Progenitor cell of endocrine pancreas (in vitro differentiated cells): ENCODE measurements at places on chromosomes 7 and 10.
A peak's percentile ranks its signal among the peaks of the same experiment; 100 is the strongest.

GRCh38 chr7:151083071-151083823, at the start of gene TMUB1:
Gene TMUB1, minus strand, starts transcription at chr7:151083493. Its CDS starts 930 bp downstream, at chr7:151082563.
- peak; percentile 67 for DNase-seq

GRCh38 chr10:102645741-102646609, 1.7 kb downstream of the TRIM8 start:
- peak; percentile 25 for DNase-seq

DNA sequence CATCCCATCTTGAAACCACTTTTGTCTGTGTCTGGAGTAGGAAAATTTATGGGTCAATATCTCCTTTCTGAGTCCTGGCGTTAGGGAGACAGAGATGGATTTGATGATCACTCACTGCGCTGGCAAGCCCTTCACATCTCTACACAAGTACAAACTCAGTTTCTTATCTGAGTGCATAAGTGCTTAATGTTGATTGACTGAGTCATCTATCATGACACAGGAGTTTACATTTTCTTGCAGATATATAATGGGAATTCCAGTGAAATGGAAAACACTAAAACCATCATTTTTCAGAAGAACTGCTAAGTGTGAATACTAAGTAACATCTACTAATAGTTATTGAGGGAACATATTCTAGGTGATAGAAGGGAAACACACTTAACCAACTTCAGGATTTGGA, 763.9 kb upstream of the COBL start:
- DNase-seq: no peak

- DNase-seq: no peak
Observed at GRCh38 chr10:114061148-114061547, 17.5 kb downstream of the ADRB1 start.

GRCh38 chr7:158573310-158573709, 14.3 kb downstream of the PTPRN2 start:
- no peak for DNase-seq

GRCh38 chr7:111775206-111775605, 212.9 kb upstream of the IMMP2L start:
- no peak for DNase-seq

DNA sequence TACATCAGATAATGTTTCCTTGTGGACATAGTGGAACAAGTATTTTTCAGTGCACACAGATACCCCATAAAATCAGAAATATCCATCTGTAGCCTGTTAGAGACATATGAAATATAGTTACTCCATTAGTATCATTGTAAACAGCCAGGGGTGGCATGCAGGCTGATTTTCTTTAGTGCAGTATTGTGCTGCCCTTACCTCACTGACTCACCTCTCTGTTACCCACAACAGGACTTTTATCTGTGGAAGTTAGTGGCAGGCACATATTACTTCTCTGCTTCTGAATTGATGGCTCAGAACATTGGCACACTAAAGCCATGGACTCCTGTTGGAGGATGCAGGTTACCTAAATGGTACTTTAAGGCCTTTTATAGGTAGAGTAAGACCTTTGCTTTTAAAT, 70.0 kb downstream of the SLC25A40 start:
- DNase-seq: no peak

- DNase-seq: peak; percentile 51
Observed at GRCh38 chr7:148575640-148576411, 14.7 kb upstream of the C7orf33 start.

- no peak for DNase-seq
Observed at GRCh38 chr7:30743371-30744074, 8.4 kb upstream of the INMT start.

- no peak for DNase-seq
Observed at GRCh38 chr10:94640562-94640961, 43.0 kb upstream of the CYP2C18 start.

DNA sequence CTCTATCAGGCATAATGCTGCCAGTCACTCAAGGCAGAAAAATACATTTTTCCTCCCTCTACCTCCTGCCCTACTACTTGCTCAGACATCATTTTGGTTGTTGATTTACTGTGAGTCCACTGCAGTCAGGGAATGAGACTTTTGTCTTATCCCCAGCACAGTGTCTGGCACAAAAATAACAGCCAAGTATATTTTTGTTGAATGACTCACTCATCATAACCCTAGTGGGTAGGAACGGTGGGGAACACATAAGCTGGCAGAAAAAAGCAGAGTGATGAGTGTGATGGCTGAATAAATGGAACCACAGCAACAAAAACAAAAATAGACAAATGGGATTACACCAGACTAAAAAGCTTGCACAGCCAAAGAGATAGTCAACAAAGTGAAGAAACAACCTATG, 65.8 kb upstream of the LAMB4 start:
- no peak for DNase-seq

GRCh38 chr7:107551936-107552335, 11.8 kb downstream of the COG5 start:
- DNase-seq: no peak

DNA sequence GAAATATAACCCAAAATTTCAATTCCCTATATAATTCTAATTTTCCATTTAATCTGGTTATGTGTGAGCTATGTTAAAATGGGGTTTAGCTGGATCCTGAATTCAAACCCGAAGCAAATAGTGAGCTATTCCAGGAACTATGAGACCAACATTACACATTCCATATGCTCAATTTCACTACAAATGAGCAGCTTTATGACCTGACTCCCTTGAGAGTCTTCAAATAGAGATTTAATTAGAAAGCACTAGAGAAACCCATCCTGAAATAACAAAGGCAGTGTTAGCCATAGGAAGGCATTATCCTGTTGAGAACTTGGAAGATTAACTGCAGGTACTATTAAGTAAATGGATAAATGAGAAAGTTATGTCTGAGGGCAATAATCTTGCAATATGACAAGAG, 890.0 kb downstream of the GRM8 start:
- no peak for DNase-seq

GRCh38 chr10:126022841-126023240, 126.5 kb downstream of the FANK1 start:
- DNase-seq: no peak

DNA sequence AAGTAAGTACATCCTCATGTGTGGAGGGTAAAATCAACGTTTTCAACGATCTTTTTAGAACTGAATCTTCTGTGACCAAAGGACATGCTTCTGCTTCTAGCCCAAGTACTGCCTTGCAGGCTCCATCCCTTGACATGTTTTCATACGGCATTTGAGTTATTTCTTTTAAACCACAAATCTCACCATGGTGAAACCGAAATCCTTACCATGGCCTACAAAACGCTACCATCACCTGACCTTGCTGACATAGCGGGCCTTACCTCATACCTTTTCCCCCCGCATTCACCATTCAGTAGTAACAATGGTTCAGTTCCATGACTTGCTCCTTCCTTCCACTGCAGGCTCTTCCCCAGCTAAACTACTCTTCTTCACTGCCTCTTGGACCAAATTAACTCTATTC, 3.5 kb downstream of the RNF216 start:
- no peak for DNase-seq

DNA sequence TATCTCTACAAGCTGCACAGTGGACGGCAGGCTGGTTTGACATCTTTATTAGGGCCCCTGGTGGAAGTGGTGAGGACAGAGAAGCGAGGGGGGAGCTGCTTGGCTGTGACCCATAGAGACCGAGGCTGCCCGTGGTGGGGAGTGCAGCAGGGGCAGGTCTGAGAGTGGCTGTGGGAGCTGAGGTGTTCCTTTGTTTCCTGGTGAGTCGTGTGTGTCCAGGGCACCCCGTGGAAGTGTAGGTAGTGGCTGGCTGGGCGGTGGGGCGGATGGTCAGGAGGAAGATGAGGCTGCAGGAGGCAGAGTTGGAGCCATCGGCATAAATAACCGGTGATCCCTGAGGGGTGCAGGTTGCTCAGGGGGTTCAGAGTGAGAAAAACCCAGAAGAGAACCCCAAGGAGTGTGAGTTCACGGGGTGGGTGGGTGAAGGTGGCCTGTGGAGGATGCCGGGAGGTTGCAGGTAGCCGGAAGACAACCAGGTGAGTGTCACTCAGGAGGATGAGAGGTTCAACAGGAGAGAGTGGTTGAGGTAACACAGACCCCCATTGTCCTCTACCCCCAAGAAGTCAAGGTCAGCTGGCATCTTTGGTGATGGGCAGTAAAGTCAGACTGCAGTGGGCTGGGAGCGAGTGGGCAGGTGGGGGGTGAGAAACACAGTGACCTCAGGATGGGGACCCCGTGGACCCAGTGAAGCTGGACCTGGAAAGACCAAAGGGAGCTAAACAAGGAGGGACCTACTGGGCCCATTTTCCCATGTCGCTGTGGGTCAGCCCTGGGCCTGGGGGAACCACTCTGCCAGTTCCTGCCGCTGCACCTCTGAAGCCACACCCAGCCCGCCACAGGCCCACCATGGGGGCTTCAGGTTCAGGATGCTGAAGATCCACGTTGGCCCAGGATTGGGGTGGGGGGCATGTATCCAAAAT, 7.8 kb downstream of the ATP6V0E2 start:
- no peak for DNase-seq

GRCh38 chr7:84209006-84209405, 14.4 kb upstream of the SEMA3A start:
- no peak for DNase-seq

- no peak for DNase-seq
Observed at GRCh38 chr7:99379043-99379577, 4.6 kb downstream of the ARPC1B start.

- DNase-seq: no peak
Observed at GRCh38 chr10:69861251-69862240, 59.8 kb downstream of the COL13A1 start.

- no peak for DNase-seq
Observed at GRCh38 chr10:29409241-29410054, 120.6 kb downstream of the LYZL1 start.

- DNase-seq: no peak
Observed at GRCh38 chr7:25303281-25304181, 75.2 kb upstream of the NPVF start.

GRCh38 chr7:121872831-121873288, at the start of gene PTPRZ1:
Gene PTPRZ1, plus strand, starts transcription at chr7:121873161. Its CDS starts 339 bp downstream, at chr7:121873500.
- peak; percentile 47 for DNase-seq

GRCh38 chr10:122650331-122650730, 49.3 kb downstream of the C10orf120 start:
- DNase-seq: no peak

GRCh38 chr7:99843808-99844207, 16.0 kb downstream of the CYP3A43 start:
- DNase-seq: no peak

GRCh38 chr7:130444751-130445407, 4.1 kb upstream of the CEP41 start:
- DNase-seq: no peak

DNA sequence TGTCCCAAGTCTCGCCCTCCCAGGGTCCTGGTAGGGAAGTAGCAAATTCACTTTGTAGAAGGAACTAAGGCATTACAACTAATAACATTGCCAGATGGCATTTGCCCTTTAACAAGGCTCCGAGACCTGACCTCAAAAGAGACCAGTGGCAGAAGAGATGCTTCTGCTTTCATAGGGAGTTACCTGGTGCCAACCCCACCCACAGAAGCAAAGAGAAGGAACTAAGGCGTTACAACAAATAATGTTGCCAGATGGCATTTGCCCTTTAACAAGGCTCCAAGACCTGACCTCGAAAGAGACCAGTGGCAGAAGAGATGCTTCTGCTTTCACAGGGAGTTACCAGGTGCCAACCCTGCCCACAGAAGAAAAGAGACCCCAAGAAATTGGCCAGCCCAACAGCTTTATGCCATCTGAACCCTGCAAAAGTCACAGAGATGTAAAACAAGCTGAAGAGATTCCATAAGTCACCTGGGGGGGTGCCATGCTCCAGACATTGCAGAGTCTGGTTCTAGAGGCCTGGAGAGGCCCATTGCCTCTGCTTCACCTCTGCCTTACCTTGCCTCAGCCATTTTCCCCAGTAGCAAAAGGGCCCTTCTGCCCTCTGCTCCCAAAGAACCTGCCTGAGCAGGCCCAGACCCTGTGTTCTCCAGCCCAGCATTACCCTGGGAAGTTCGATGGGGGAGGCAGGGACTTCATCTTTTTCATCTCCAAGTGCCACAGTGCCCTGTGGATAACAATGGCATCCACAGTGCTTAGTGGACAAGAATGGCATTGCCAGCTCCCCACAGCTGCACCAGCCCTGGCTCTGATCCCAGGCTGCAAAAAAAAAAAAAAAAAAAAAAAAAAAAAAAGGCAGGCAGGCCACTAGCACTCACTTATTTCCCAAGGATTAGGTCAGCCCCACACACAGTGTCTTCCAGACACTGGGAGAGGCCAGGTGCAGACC, 179.5 kb upstream of the PLXNA4 start:
- no peak for DNase-seq

GRCh38 chr7:71886046-71886445, 526.1 kb downstream of the CALN1 start:
- no peak for DNase-seq

GRCh38 chr10:405648-406047, 270.4 kb downstream of the ZMYND11 start:
- no peak for DNase-seq

DNA sequence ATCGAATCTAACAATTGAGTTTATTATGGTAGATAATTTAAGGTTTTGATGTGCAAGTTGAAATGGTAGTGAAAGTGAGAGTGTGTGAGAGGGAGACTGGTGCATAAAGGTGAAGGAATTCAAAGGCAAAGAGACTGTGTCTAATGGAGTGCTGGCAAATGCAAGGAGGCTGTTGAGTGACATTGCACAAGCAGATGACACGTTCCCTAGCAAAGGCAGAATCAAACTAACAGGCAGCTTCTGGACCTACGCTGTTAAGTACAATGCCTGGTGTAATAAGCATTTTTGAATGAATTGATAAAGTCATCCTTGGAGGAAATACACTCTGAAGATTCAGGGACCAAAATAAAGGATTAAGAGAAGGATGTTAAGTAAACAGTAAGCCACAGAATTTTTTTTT, 11.7 kb upstream of the GPR141 start:
- DNase-seq: no peak

- no peak for DNase-seq
Observed at GRCh38 chr10:70885481-70885880, 2.9 kb downstream of the PCBD1 start.

DNA sequence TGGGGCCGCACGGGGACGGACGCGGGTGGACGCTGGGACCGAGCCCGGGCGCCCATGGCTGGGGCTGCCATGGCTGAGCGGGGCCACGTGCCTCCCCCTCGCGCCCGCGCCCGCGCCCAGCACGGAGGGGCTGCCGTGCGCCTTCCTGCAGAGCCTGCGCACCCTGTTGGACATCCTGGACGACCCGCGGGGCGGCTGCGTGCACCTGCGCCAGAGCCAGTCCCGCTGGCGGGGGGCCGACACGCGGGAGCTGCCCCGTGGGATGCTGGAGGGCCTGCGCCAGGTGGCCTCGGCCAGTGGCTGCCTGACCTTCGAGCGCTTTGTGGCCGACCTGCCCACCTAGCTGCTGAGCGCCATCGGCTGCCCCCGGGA, 72.5 kb upstream of the KCTD7 start:
- DNase-seq: no peak

- DNase-seq: no peak
Observed at GRCh38 chr10:70858759-70859158, 29.6 kb downstream of the PCBD1 start.

- no peak for DNase-seq
Observed at GRCh38 chr10:77524281-77524711, 113.3 kb downstream of the KCNMA1 start.

DNA sequence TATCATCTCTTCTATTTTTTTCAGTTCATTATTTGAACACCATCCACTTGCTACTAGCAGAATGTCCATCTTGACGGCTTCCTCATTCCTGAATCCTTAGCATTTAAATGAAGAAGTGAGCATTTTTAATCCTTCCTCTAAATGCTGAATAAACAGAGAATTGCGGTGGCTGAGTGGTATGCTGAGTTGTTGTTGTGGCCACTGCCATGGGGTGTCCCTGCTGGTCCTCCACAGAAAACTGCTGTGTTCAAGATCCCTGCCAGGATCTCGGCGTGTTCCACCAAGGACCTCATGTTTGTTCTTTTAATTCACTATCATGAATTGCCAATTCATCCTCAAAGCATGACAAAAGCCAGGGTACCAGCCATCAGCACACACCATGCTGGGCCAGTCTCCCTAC, 48.9 kb upstream of the HABP2 start:
- DNase-seq: no peak
